ENCODE measurements at places on chromosomes 13 and 19.
A peak's percentile ranks its signal among the peaks of the same experiment; 100 is the strongest.

GRCh38 chr19:31548941-31549340 lies 199.7 kb upstream of the TSHZ3 start:
- DNase-seq = no peak

- DNase-seq = no peak
These were observed 146.2 kb downstream of the GPC6 start for GRCh38 chr13:93372856-93373255.

DNA sequence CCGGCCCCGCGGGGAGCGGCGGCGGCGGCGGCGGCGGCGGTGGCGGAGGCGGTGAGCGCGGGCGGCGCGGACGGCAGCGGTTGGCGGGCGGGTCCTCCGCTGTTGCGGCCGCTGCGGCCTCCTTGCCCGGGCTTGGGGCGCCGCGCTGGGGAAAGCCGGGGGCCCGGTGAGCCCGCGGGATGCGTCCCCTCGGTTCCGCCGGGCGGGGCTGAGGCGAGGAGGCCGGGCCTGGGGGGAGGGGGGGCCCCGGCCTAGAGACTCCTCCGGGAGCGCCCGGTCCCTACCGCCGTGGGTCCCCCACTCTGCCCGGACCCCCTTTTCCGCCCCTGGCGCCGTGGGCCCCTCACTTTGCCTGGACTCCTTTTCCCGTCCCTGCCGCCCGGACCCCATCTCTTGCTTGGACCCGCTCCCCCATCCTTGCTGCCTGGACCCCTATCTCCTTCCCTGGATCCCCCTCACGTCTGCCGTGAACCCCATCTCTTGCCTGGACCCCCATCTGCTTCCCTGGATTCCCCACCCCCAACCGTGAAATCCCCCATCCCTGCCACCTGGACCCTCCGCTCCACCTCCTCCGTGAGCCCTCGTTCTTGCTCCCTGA lies 28.6 kb upstream of the NDUFS7 start:
- no peak for DNase-seq

- no peak for DNase-seq
These were observed 12.1 kb upstream of the NDFIP2 start for GRCh38 chr13:79468819-79469218.

GRCh38 chr19:10655457-10656312 lies 1.5 kb downstream of the ILF3 start:
- DNase-seq = no peak

DNA sequence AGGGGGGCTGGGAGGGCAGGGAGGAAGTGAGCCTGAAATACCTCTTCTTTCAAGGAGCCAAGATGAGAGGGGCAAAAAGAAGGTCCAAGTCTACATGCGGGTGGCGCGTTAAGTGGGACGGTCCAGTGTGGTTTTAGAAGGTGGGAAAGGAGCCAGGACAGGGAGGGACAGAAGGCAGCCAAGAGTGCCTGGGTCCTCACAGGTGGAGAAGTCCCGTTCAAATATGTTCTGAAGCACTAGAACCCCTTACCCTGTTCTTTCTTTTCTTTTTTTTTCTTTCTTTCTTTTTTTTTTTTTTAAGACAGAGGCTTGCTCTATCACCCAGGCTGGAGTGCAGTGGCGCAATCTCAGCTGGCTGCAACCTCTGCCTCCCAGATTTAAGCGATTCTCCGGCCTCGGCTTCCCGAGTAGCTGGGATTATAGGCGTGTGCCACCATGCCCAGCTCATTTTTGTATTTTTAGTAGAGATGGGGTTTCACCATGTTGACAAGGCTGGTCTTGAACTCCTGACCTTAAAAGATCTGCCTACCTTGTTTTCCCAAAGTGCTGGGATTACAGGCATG lies 7.4 kb downstream of the CAMSAP3 start:
- no peak for DNase-seq

GRCh38 chr13:47251771-47252170 lies 354.9 kb upstream of the HTR2A start:
- no peak for DNase-seq

GRCh38 chr13:109387471-109387870 lies 398.9 kb downstream of the IRS2 start:
- DNase-seq = no peak

DNA sequence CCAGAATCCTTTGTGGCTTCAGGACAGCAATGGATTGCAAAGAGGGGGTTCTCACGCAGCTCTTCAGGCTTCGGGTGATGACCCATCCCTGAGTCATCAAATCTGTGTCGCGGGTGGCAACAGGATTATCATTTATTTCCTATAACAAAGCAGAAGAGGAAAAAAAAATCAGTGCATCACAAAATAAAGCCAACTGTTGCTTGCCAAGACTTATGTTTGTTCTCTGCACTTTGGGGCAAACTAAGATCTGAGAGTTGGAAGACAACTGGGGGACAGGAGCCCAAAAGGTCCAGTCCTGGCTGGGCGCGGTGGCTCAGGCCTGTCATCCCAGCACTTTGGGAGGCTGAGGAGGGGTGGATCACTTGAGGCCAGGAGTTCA lies 6.4 kb downstream of the GNA15 start:
- DNase-seq = no peak

- DNase-seq = no peak
These were observed 51.6 kb upstream of the UBL3 start for GRCh38 chr13:29901710-29902631.

DNA sequence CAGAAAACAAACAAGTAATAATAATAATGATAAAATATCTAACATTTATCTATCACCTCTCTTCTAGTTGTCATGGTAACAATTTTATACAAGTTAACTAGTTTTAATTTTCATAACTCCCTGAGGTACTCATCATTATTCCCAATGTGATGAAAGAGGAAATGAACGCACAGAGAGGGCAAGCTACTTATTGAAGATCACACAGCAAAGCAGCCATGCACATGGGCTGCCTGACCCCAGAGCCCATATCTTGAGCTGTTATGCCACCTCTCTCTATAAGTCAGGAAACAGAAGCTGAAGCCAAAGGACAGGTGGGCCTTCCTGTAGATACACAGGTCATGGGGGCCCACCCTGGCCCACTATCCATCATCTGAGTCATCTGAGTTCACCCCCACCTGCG lies 4.9 kb upstream of the KLK4 start:
- no peak for DNase-seq

- DNase-seq = no peak
These were observed 10.2 kb upstream of the EMC10 start for GRCh38 chr19:50465986-50466705.

- DNase-seq = no peak
These were observed 117.2 kb upstream of the TRPC4 start for GRCh38 chr13:37986811-37987210.

- DNase-seq = peak; percentile 44
These were observed 26.8 kb downstream of the PPP5C start for GRCh38 chr19:46373491-46374359.

- DNase-seq = no peak
These were observed 26.3 kb upstream of the SERP2 start for GRCh38 chr13:44347301-44347700.

GRCh38 chr13:74243637-74244526 lies 109.7 kb upstream of the KLF12 start:
- no peak for DNase-seq

- peak; percentile 52 for DNase-seq
These were observed 3.7 kb downstream of the FUZ start for GRCh38 chr19:49809160-49809940.

GRCh38 chr19:1233115-1233667 lies 4.6 kb downstream of the CBARP start:
- DNase-seq = no peak

- no peak for DNase-seq
These were observed 19.9 kb downstream of the GAS6 start for GRCh38 chr13:113843864-113844556.

- DNase-seq = no peak
These were observed 549.0 kb upstream of the GPC6 start for GRCh38 chr13:92677571-92677970.

GRCh38 chr13:24050796-24051715 lies 109.5 kb upstream of the SPATA13 start:
- DNase-seq = no peak

DNA sequence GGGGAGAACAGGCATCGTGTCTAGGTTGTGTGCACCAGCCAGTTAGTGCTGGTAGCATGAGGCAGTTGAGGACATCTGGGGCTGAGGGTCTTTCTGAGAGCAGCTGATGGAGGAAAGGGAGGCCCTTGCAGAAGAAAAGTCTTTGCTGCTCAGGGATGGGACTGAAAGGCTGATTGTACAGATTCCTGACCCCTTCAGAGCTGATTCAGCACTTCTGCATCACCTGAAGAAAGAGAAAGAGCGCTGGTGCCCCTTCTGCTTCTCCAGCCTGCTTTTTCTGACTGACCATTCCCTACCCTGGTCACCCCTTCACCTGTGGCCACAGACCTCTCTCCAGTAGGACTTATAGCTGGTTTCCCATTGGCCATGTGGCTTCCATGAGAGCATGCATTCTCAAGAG lies 476.2 kb downstream of the TSHZ3 start:
- no peak for DNase-seq

GRCh38 chr13:73397496-73398305 lies 338.9 kb downstream of the KLF5 start:
- no peak for DNase-seq

- DNase-seq = no peak
These were observed 4.7 kb downstream of the RASA3 start for GRCh38 chr13:114127473-114128347.

DNA sequence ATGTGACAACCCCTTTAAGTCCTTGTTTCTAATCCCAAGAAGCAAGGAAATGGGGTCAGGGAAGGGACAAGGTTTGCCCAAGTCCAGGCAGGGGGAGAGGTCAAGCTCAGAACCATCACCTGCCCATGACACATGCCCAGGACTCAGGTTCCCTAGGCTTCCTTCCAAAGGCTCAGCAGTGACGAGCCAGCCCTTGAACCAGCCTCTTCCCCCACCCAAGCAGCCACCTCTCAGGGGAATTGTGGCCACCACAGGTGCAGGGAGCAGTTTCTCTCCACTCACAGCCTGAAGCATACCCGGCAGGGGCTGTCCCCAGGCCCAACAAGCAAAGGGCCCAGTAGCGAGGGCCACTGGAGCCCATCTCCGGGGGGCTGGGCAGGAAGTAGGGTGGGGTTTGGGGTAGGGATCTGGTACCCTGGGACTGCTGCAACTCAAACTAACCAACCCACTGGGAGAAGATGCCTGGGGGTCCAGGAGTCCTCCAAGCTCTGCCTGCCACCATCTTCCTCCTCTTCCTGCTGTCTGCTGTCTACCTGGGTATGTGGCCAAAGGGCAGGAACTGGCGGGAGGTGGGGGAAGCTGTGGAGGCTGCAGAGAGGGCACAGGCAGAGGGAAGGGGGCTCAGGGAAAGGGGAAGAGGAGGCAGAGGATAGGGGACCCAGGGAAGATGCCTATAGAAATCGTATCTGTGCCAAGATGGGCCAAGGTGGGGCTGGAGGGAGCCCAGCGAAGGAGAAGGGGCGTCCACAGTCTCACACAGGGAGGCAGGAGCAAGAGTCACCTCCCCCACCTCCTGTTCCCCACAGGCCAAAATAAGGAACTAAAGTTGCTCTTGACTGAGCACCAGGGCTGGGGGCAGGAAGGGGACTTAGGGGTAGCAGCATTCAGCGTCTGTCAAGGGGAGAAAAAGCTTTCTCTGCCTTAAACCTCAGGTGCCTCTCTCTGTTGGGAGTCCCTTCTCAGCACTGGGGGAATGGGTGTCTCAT lies at the start of gene CD79A:
TSS of gene CD79A (plus strand) at position 433 of the 986 bp plus-strand sequence. CDS start at position 459, 26 bp downstream.
- no peak for DNase-seq

DNA sequence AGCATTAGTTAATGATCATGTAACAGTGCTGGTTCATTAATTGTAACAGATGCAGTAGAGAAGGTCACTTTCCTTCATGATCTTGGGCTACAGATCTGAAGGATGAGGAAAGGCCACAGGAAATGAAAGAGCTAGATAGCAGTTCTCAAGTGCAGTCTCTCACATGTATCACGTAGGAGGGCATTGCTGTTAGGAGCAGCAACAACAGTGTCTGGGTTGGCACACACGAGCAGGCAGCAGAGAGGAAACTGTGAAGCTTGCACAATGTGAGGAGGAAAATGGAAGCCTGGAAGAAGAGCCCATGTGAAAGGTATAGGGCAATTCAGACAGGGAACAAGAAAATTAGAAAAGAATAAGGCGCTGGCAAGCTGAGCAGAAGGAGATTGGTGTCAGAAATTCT lies 1741.5 kb downstream of the PCDH9 start:
- DNase-seq = no peak

DNA sequence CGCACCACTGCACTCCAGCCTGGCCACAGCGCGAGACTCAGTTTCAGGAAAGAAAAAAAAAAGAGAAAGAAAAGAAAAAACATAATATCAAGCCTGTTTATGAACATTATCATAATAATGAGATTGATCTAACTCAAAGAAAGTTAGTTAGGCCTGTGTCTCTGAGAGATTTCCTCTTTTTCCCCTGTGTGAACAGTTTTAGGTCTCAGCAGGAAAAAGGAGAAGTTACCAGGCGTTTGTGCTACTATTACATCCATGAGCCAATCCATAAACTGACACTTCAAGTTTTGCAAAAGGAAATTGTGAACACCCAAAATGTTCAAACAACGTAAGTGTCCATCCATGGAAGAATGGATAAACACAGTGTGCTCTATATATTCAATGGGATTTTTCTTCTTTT lies 3.8 kb downstream of the TARM1 start:
- DNase-seq = no peak

- DNase-seq = no peak
These were observed 5.4 kb downstream of the UCHL3 start for GRCh38 chr13:75554981-75555380.

GRCh38 chr13:111947026-111947810 lies 119.7 kb upstream of the SOX1 start:
- no peak for DNase-seq

- DNase-seq = no peak
These were observed 45.3 kb upstream of the SERTM1 start for GRCh38 chr13:36628377-36629056.

GRCh38 chr13:64884976-64885375 lies 2345.2 kb downstream of the PCDH9 start:
- DNase-seq = no peak

DNA sequence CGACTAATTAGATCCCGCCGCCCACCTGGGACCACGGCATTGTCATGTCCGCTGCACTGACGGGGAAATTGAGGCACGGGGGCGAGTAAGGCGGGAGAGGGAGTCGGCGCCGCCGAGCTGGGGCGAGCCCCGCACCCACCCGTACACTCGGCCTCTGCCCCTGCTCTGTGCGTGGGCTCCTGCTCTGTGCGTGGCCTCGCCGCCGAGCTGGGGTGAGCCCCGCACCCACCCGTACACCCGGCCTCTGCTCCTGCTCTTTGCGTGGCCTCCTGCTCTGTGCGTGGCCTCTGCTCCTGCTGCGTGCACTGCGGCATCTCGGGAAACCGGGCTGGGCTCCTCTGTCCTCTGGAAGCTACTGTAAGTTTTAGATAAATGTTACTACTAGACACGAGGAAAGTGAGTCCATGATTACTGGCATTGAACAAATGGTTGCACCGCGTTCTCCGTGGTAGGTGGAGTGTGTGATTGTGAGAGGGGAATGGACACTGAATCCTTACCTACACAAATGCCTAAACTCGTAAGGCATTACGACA lies 826 bp upstream of the C1QTNF9 start:
- DNase-seq = no peak

- no peak for DNase-seq
These were observed 122.9 kb upstream of the MAB21L1 start for GRCh38 chr13:35599384-35599783.

Data from caudate nucleus (tissue), 63 donors.